Activated T-helper 1 cell treated with anti-CD3 and anti-CD28 coated beads, Interleukin-12 subunit alpha, Interleukin-12 subunit beta, Interleukin-2, Interleukin-4 antibody, amounts not matched to agents 30 ng/mL and 10 ng/mL and 1 ng/mL, durations not matched to agents 14 hours and 24 hours and 36 hours (primary cell): ENCODE measurements at places on chromosomes 16 and 17.

- no peak for DNase-seq
Observed at GRCh38 chr16:47063011-47063724, 80.6 kb downstream of the NETO2 start.

DNA sequence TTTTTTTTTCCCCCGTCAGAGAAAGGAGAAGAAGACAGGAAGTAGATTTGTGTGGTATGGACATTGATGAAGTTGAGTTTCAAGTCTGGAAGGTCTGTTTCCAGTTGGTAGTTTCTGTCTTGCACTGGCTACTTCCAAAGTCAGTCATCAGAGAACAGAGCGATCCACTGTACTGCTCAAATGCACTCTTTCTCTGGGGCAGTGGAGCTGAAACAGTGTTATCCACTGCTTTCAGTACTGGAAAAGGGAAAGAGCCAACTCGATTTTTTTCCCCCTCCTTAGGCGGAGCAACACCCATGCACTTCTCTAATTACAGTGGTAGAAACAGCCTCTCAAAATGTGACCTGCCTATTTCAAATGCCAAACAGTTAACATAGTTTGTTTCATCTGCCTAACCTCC, 7.4 kb downstream of the PRKCA start:
- DNase-seq = no peak

DNA sequence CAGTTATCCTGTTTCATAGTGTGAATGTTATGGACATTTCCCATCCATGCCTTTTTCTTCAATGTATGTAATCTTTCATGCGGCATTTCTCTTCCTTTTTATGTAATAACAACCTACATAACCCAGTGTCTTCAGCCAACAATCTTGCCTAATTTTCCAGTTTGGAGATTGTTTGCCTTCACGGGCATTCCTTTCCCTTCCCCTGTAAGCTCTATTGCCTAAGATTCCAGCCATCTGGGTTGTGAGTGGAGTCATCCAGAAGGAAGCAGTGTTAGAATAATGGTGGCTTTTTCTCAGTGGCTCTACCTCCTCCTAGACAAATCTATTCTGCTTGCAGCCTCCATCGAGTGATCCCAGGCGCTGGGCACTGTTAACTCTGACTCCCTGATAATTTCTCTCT, 22.3 kb downstream of the SYCE1L start:
- no peak for DNase-seq

- DNase-seq = no peak
Observed at GRCh38 chr16:70348991-70349390, 2.3 kb downstream of the DDX19A start.

DNA sequence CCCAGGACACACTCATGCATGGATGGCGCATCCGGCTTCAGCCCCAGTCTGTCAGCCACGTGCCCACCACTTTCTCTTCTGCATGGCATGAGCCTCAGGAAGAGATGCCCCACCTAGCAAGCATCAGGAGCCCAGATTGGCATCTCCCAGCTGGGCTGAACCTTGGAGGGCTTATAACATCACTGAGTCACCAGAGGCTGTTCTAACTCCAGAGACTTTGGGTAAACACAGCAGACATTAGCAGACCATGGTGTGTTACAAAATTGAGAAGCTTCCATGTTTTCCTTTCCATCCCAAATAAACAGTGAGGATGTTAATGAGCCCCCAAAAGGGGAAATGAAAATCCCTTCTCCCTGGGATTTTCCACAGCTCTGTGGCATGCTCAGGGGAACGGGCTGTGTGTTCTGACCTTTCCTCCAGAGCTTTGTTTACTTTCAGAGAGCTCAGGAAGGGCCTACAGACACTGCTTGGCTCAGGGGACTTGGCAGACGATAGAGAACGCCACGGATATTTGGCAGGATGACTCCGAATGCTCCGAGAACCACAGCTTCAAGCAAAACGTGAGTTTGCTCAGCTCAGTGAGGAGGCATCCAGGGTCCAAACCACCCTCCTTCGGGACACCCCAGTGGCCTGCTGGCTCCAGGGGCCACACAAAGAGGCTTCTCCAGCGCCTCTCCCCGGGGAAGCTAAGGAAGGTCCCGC, 16.5 kb downstream of the GLP2R start:
- no peak for DNase-seq

DNA sequence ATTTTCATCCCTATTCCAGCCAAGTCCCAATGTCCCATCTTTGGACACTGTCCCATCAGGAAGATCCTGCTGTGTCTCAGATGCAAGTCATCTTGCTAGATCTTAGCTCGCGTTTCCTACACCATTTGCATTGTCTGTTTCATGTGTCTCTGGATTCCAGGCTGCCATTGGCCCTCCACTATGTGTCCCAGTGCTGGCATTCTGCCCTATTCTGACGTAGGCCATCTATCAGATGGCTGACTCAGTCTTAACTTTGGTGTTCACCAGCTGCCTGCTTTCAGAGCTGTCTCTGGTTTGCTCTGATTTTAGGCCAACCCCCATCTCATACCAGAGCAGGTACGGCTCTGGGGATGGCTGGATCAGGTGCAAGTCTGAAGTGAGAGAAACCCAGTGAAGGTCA, 300.9 kb upstream of the ASIC2 start:
- DNase-seq = no peak

GRCh38 chr16:27291106-27291505, 22.5 kb upstream of the NSMCE1 start:
- DNase-seq = no peak

DNA sequence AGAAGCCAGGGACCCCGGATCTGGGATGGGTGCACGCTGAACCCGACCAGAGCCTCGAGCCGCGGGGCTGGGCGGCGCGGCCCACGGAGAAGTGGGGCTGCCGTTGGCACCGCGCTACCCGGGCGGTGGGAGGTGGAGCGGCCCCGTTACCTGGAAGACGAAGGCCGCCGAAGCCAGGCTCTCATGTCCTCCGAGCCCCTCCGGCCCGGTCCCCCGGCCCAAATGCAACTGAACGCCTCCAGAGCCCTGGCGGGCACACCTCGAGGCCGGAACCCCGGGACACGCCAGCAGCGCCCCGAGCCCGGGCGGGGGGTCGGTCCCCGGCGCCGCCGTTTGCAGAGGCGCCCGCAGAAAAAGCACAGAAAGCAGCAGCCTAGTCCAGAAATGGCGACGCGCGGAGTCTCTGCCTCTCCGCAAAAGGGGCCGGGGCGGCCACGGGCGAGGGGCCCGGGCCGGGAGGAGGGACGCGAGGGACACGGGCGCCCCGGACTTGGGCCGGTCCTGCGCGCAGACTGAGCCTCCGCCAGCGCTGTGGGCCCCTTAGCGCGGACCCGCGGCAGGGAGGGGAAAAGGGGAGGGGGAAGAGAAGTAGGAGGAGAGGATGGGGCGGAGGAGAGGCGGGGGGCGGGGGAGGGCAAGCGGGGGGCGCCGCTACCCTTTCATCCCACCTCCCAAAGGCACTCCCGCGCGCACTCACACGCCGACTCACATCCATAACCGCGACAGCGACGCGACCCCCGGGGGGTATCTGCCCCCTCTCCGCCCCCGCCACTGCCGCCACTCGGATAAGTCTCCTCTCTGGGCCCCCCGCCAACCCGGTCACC, 1.4 kb downstream of the AXIN2 start:
- DNase-seq = peak; percentile 12

GRCh38 chr16:78128913-78129312, 29.5 kb downstream of the WWOX start:
- no peak for DNase-seq

DNA sequence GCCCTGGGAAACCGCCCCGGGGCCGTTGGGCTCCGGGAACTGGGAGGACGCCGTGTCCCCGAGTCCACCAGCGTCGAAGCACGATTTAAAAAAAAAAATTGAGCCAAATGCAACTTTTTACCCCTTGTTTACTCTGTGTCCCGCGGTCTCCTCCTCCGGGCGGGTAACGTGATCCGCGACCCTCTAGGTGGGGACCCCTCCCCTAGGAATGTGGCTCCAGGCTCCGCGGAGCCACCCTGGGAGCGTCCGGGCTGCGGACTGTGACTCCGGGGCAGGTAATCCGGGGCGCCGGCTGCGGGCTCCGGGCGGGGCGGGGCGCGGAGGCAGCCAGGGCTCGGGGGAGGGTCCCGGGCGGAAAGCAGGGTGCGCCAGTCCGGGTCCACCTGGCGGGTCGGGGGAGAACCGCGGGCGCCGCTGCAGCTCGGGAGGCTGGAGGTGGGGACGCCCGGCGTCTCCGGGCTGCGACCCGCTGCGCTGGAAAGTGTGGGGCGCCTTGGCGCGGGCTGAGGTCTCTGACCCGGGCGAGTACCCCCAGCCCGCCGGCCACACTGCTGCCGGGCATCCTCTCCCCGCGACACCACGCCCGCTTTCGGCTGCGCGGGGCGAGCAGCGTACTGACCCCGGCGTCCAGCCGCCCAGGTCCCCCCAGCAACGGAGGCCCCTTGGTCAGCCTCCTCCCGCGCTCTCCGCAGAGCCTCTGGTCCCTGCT, 852 bp upstream of the HELZ start:
- DNase-seq = peak; percentile 55

DNA sequence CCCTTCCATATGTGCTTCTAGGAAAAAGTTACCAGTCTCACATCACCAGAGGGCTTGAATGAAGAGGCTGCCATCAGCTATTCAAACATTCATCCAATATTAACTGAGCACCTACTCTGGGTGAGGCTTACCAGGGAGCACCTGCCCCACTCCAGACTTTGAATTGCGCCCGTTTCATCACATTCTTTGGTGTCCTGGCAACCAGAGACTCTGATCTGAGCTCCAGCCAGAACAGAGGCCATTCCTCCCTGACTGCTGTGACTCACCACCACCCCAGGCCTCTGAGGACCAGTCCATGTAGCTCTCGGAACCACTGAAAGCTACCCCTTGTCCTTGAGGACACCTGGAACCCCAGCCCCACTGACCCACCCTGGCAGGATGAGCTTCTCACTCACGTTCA, at the start of gene C16orf96:
Gene C16orf96 (plus strand): TSS at position 229 of the 400 bp plus-strand sequence. CDS start 150 bp downstream, at position 379.
- DNase-seq = no peak

GRCh38 chr17:27247071-27247957, 46.6 kb upstream of the WSB1 start:
- no peak for DNase-seq

DNA sequence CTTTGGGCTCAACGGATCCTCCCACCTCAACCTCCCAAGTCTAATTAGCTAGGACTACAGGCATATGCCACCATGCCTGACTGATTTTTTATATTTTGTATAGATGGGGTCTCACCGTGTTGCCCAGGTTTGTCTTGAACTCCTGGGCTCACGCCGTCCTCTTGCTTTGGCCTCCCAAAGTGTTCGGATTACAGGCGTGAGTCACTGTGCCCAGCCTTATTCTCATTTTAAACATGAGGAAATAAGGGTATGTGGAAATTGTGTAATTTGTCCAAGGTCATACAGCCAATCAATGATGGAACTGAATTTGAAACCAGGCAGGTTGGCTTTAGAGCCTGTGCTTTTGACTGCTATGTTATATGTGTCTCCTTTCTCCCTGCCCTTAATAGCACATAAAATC, 27.4 kb upstream of the AQP8 start:
- DNase-seq = no peak

- no peak for DNase-seq
Observed at GRCh38 chr16:79452671-79453070, 147.9 kb downstream of the MAF start.

- DNase-seq = no peak
Observed at GRCh38 chr16:75580-76501, 2.2 kb upstream of the MPG start.

GRCh38 chr17:77467521-77467920, 326.8 kb downstream of the SEC14L1 start:
- no peak for DNase-seq

DNA sequence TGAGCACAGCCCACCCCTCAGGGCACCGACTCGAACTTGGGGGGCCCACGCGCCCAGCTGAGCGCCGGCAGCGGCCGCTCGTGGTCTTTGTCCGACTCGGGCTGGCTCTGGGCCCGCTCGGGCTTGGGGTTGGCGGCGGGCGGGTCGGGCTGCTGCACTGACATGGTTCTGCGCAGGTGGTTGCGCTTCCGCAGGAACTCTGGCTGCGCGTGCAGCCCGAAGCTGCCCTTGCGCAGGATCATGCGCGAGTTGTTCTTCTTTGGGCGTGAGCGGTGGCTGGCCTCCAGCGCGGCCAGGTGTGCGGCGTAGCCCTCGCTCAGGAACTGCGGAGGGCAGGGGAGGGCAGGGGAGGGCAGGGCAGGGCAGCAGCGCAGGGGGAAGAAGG, 11.1 kb downstream of the PIMREG start:
- no peak for DNase-seq

GRCh38 chr17:19502517-19502916, 31.1 kb upstream of the SLC47A1 start:
- DNase-seq = peak; percentile 34

- DNase-seq = no peak
Observed at GRCh38 chr17:13495423-13495822, 106.3 kb downstream of the HS3ST3A1 start.

DNA sequence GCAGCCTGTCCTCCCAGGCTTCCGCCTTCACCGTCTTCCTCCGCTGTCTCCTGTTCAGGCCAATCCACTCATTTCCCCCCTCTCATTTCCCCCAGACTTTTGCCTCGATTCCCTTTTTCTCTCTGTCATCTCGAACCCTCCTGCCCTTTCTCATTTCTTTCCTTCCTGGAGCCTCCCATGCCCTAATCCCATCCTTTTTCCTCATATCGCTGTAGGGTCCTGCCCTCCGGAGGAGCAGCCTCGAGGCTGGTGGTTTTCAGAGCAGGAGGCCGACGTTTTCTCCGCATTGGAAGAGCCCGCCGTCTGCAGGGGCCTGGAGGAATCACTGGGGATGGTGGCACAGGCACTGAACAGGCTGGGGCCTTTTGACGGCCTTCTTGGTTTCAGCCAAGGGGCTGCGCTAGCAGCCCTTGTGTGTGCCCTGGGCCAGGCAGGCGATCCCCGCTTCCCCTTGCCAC, 597 bp downstream of the OVCA2 start:
- no peak for DNase-seq

DNA sequence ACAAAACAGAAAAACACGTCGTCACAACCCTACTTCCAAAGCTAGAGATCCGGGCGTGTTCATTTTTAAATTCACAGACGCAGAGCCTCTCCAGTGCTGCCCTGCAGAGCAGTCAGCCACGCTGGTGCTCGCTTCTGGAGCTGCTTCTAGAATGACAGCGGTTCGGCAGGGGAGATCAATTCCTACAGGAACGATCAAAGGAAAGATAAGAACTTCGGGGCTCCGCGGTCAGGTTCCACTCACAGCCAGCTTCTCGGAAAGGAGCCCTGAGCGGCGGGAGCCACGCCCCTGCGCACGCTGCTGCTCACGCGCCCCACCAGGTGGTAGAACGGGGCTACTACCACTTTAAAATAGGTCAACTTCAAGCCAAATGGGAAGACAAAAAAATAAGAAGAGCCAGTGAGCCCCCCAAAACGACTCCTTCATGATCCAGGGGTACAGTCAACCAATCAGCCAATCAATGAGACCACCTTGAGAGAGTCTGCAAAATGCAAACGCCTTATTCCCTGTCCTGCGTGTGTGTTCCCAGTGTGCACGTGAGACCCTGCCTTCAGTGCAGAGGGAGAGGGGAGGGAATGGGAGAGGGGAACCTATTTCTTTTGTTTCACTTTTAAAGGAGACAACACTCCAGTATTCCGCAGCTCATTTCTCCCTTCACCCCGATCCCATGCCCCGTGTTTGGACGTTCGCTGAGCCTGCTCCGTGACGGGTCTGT, 209.7 kb downstream of the RBFOX3 start:
- DNase-seq = peak; percentile 59
